ENCODE measurements at places on chromosomes 13 and 19.

DNA sequence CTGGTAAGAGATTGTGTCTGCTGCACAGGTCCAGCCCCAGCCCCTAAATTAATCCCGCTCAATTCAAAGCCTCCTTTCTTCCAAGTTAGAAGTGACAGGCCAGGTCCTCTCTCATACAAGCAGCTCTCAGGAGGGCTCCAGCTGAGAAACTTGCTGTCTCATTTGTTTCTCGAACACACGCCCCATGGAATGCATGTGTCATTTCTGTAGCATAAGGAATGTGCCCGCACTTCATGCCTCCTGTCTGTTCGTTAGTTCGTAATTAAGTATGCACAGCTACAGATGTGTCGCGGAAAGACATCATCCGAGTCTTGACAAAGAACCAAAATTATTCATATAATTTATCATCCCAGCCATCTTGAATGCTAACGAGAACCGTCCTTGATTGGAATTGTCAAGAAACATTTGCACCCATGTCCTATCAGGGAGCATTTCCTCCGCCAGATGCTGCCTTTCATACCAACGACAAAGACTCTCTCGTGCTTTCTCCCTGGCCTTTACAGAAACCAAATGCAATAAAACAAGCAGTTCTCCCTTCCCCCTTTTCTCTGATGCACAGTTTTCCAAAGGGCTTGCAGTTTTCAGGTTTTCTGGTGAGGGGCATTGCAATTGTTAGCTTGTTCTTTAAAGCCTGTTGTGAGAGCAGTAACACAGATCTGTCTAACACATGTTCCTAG is 133.5 kb downstream of the UQCRFS1 start:
- DNase-seq, result no peak

- no peak for DNase-seq
Measured at GRCh38 chr19:17553256-17553655, 2.2 kb upstream of the COLGALT1 start.

GRCh38 chr13:91238036-91238435 is 109.5 kb upstream of the MIR17HG start:
- peak; percentile 3 for DNase-seq

DNA sequence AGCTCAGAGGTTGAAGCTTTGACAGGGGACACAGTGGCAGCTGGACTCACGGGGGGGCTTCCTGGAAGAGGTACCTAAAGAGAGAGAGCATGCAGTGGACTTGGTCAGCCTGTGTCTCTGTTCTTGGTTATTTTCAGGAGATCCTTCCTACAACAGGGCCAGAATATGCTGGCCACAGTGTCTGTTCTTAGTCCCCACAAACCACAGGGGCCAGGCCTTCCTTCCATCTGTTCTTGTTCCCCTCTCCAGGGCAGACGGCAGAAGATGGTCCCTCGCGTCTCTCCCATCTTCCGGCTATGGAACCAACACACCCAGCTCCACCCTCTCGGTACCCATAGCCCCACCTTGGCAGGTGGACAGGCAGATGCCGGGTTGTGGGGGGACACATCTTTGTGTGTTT is 24.8 kb downstream of the MAST3 start:
- no peak for DNase-seq

- no peak for DNase-seq
Measured at GRCh38 chr19:17873786-17874757, 2.3 kb downstream of the SLC5A5 start.

- no peak for DNase-seq
Measured at GRCh38 chr19:3508771-3509535, 2.8 kb downstream of the FZR1 start.

DNA sequence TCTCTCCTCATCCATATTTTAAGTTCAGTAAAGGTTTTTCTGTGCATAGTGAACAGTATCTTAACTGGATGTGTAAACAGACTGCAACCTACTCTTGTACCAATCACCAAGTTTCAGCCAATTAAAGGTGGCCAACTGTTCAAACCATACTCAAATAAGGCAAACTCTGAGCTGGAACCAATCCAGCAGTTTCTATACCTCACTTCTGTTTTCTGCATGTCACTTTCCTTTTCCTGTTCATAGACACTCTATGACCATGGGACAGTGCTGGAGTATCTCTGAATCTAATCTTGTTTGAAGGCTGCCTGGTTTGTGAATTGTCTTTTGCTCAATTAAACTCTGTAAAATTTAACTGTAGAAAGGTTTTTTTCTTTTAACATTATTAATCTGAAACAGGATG is 470.3 kb upstream of the SLITRK6 start:
- DNase-seq, result no peak

- no peak for DNase-seq
Measured at GRCh38 chr13:59521549-59521948, 642.2 kb downstream of the DIAPH3 start.

GRCh38 chr19:49441210-49441959 is at the start of gene SLC17A7:
SLC17A7 (minus strand) TSS chr19:49441527; CDS start chr19:49441379, 148 bp downstream.
- no peak for DNase-seq

DNA sequence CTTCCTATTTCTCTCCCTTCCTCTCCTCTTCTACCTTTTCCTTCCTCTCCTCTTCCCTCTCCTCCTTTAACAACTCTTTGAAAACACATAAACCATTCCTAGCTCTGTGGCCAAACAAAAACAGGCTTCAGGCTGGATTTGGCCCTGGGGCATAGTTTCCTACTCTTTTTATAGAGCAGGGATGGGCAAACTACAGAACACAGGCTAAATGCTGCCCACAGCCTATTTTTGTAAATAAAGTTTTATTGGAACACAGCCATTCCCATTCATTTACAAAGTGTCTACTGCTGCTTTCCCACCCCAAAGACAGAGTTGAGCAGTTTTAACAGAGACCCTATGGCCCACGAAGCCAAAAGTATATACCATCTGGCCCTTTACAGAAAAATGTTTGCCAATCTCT is 35.4 kb downstream of the LHFPL6 start:
- DNase-seq, result no peak

DNA sequence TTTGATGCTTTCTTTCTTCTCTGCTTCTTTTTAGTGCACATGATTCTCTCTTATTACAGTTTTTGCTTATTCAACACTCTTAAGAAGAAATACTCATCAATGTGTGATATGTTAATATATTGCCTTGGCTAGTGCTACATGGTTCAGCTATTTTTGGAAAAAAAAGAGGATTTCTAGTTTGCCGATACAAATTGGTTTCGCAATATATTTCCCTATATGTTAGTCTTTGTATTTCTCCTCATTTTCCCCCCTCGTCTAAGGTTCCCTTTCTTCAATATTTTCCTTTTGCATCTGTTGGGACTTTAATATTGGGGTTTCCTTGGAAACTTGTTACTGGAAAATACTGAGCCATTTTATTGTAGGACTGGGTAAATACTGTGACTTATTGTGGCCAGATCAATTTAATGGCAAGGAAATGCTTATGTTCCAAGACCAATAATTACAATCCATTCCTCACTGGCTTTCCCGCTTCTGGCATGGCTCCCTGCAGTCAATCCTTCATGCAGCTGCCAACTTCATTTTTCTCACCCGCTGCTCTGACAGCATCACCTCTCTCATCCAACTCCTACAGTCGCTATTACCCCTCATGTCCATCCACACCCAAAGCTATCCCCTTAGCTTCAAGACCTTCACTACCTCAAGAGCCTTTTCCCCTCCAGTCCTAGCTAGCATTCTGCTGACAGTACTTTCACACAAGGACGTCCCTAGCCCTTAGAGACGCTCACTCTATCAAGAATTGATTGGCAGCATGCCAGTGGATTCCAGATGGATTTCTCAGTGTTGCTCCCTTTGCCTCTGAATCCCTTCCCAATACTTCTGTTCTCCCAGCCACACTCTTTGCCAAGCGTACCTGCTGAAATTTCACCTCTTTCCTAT is 280.1 kb upstream of the TMTC4 start:
- no peak for DNase-seq

DNA sequence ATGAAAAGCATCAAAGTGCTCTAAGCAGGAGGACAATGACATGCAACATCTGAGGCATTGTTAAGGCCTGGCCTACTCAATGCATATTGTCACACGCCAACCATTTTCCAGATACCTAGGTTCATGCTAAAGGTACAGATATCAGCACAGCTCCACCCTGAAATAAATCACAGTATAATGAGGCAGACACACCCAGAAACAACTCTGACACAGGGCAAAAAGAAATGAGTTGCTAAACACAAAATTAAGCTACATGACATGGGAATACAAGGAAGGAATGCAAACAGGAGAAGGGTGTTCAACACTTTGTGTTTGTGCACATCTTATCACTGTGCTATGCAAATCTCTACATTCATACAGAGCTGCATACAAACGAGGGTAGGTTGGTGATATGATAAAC is 86.5 kb downstream of the EPSTI1 start:
- DNase-seq, result no peak

GRCh38 chr19:43518051-43518450 is 8.9 kb downstream of the ETHE1 start:
- no peak for DNase-seq

- no peak for DNase-seq
Measured at GRCh38 chr13:72025836-72026235, 158.8 kb upstream of the DACH1 start.

- DNase-seq, result peak; percentile 67
Measured at GRCh38 chr19:7533925-7534480, 1.5 kb upstream of the PNPLA6 start.

DNA sequence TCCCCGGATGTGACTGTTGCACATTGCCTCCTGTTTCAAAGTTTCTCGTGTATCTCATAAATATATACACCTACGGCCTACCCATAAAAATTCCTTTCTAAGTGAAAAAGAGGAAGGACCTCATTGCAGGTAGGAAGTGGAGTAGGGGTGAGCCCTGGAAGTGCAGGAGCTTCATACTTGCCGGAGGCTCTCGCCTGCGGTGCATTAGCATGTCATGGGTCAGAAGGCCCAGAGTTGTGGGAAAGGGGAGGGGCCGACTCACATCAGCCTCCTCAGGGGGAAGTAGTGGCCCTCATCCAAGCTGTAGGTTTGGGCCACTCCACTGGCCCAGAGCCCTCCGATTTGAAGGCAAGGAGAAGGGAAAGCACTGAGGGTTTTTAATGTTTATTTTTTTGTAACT is 26.0 kb upstream of the IRS2 start:
- no peak for DNase-seq

DNA sequence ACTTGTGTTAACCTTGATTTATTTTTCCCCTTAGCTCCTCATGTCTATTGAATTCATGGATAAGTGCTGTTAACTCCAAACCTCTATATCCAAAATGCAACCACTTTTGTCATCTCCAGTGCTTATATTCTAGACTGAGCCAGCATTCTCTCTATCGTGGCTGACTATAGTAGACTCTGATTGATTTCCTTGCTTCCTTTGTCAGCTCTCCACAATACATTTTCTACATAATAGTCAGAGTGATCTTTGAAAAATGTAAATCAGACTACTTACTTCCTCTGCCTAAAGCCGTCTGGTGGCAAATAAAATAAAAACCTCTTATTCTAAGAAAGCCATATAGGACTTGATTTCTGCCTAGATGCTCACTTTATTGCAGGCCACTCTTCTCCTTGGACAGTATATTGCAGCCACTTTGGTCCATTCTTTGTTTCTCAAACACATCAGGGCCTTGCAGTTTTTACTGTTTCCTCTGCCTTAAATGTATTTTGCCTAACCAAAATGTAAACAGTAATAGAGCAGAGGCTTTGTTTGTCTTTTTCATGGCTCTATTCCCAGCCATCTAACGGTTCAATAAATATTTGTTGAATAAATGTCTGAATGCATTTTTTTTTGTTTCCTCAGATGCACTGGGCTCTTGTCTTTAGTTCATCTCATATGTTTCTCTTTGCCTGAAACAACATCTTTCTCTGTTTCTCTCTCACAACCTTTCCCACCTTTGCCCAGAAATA is 243.6 kb upstream of the CSNK1A1L start:
- no peak for DNase-seq

All from GM12864 (cell line).